ENCODE measurements at places on chromosomes 3 and 15.

- DNase-seq, result no peak
Observed at GRCh38 chr15:50440932-50441331, 16.7 kb downstream of the USP8 start.

DNA sequence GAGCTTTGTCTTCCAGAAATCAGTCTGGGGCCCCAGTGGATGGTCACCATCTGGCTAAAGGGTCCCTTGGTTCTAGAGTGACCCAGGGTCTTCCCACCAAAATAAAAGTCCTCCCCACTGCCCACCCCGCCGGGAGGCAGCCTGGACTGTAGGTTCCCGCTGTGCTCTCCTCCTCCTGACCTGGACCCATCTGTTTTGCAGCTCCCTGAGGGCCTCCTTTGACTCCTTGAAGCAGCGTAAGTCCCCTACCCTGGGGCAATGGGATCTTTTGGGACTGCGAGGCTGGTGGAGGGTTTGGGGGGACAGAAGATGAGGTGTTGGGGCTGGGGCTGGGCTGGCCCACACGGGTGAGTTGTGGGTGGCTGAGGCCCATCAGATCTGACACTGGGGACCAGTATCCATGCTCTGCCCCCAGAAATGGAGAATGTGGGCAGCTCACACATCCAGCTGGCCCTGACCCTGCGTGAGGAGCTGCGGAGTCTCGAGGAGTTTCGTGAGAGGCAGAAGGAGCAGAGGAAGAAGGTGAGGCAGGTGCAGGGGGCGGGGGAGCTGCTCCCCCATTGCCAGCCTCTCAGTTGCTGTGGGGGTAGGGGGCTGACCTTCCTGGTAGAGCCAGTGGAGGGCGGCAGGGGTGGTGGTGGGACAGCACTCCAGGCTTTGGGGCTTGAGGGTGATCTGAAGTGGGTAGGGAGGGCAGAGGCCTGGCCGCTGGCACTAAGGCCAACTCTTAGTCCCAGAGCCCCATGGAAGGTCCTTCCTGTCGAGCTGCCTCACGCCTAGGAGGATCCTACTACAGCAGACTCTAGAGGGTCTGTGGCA is 30.4 kb downstream of the PSTPIP1 start:
- DNase-seq, result no peak

DNA sequence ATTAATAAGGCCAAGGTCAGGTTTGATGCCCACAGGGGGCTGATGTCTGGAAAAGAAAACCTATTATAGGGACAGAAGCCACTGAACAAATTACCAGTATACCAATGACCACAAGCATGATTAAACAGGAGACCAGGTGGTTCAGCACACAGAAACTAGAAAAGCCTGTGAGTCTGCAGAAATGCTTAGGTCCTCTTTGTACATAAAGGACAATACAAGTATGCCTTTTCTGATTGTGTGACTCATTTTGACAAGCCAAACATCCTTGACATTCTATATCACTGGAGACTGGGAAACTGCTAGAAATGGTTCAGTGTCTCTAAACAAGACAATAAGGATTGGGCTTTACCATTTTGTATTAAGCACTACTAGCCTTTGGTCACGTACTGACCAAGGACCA is 113.2 kb upstream of the MYO5C start:
- no peak for DNase-seq

DNA sequence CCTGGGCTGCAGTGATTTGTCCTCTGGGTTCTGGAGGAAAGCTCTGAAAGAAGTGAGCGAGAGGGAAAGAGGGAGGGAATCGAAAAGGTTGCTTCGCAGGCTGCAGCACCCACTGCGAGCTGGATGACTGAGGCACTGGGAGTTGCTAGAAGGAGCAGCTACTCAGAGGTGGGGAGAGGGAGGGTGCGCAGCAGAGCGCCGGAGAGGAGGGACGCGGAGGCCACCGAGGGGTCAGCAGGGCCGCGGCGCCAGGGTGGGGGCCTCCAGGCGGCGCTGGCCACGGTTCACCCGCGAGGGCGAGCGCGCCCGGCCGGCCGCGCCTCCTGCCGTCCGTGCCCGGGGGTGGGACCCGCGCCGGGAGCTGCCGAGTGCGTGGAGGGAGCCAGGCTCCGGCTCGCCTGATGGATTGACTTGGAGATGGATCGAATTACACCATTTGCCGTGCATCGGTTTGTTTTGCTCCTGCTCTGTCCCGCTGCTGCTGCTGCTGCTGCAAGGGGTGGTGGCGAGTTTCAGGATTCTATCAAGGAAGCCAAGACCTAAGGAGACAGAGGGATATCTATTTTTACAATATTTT is at the start of gene SEMA6D:
TSS of gene SEMA6D (plus strand) at position 470 of the 577 bp plus-strand sequence. CDS start 42,294 bp downstream, outside the sequence.
- no peak for DNase-seq

DNA sequence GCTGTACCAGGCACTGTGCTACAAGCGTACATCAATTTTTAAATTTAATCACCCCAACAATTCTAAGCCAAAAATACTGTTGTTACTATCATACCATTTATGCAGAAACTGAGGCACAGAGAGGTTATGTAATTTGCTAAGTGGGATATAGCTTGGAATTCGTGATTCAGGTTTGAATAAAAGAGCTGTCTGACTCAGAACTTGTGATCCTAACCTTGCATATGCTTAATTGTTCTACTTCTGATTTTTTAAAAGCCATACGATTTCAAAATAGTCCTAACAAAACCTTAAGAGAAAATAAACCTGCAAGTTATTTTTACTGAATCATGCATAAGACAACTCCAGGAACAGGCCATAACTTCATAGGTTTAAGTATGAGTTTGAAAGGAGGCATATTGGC is 498.0 kb upstream of the CFAP20DC start:
- no peak for DNase-seq

- no peak for DNase-seq
Observed at GRCh38 chr3:194979173-194979572, 291.8 kb downstream of the XXYLT1 start.

- no peak for DNase-seq
Observed at GRCh38 chr3:60336061-60336460, 915.2 kb downstream of the FHIT start.

- no peak for DNase-seq
Observed at GRCh38 chr15:46296002-46296401, 661.2 kb downstream of the SQOR start.

- DNase-seq, result no peak
Observed at GRCh38 chr15:71186267-71186666, 71.0 kb downstream of the THSD4 start.
